Psoas muscle (tissue), 8 donors: ENCODE measurements at places on chromosomes 16 and 17. TPM values are rescaled to one million over a fixed set of nuclear protein-coding genes. Genes with fewer than 3 reads are reported as not detected.

- no peak for DNase-seq
Measured at GRCh38 chr16:68698091-68698490, 39.0 kb upstream of the CDH1 start.

DNA sequence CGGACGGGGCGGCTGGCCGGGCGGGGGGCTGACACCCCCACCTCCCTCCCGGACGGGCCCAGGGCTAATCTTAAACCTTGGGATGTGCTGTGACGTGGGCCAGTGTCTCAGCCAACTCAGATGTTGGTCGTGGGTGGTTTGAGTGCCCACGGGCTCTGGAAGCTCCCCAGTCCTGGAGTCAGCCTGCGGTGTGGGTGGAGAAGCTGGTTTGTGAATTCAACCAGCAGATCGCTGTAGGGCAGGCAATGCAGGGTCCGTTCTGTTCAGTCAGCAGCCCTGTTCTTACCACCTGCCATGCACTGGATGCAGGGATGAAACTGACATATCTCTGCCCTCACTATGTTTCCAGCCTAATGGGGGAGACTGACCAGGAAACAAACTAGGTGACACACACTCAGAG is 8.0 kb upstream of the ZNF500 start:
- DNase-seq: no peak

Gene KCNH4
- total RNA-seq: 0.08 TPM

GRCh38 chr16:3727806-3728381 is 10.6 kb upstream of the TRAP1 start:
- no peak for DNase-seq

DNA sequence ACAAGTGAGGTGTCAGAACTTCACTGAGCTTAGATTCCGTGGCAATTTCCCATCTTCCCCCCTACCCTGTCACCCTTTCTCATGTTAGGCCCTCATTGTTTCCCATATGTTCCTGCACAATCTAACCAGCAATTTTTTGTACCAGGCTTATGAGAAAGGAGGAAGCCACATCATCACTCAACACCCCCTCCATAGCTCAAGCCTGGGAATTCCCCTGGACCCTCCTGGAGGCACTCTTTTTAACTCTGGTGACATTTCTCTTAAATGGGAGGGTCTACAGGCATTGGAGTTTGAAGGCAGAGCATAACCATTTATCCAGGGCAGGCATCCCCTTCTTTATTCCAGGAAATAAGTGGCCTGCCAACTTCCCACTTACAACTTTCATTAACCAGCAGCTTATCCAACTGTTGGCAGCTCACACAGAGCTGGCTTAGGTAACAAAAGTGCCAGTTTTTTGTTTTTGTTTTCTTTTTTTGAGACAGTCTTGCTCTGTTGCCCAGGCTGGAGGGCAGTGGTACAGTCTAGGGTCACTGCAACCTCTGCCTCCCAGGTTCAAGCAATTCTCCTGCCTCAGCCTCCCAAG is 10.4 kb upstream of the GLG1 start:
- no peak for DNase-seq

Gene CCL5
- 1.3 TPM for total RNA-seq

- no peak for DNase-seq
Measured at GRCh38 chr17:13587487-13588338, 14.0 kb downstream of the HS3ST3A1 start.

GRCh38 chr17:68461589-68461988 is 4.3 kb upstream of the WIPI1 start:
- no peak for DNase-seq

DNA sequence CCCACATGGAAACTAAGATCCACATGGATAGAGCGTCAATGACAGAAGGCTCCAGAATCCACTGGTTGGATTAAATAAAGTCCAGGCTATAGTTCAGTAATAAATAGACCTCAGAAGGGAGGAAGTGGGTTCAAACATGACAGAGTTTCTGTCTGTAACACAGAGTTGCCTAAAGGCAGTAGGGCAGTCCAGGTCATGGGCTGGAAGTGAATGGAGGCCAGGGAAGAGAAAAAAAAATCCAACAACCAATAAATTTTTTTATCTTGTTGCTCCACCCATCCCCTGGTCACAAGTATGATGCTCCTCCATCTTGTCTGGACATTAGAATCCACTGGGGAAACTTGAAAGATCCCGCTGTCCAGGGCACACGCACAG is 92.4 kb downstream of the RGS9 start:
- DNase-seq: no peak

Gene KRTAP4-1
- total RNA-seq: not detected
